Stimulated activated CD4-positive, alpha-beta T cell treated with anti-CD3 and anti-CD28 coated beads, Interleukin-4, amount 100 ng/mL, for 24 hours (primary cell): ENCODE measurements at places on chromosomes 16 and 17.

- DNase-seq: no peak
These were observed 3.0 kb upstream of the KCNG4 start for GRCh38 chr16:84242839-84243238.

GRCh38 chr16:77995843-77996455, 26.4 kb upstream of the CLEC3A start:
- DNase-seq: no peak

DNA sequence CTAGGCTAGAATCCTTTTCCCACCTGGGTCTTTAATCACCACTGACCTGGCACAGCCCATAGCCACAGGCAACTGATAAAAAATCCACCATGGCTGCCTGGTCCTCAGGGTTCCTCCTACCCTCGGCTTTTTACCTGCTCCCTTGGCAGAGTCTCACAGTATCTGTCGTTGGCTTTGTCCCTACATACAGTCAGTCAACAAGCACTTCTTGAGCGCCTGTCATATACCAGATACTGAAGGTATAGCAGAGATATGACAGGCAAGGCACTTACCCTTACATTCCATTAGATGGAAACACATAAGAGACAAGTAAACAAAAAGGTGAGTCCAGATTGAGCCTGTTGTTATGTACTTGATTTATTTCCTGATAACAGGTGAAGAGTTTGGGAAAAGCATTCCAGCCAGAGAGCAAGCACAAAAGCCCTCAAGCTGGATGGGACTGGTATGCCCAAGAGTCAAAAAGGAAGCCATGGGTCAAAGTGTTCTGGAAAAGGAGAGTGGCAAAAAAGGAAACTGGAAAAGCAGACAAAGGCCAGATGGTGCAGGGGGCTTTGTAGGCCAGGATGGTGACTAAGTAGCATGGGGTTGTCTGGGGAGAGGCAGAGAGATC, 247.0 kb downstream of the CHD9NB start:
- no peak for DNase-seq

- no peak for DNase-seq
These were observed 37.7 kb upstream of the TOX3 start for GRCh38 chr16:52584354-52585320.

DNA sequence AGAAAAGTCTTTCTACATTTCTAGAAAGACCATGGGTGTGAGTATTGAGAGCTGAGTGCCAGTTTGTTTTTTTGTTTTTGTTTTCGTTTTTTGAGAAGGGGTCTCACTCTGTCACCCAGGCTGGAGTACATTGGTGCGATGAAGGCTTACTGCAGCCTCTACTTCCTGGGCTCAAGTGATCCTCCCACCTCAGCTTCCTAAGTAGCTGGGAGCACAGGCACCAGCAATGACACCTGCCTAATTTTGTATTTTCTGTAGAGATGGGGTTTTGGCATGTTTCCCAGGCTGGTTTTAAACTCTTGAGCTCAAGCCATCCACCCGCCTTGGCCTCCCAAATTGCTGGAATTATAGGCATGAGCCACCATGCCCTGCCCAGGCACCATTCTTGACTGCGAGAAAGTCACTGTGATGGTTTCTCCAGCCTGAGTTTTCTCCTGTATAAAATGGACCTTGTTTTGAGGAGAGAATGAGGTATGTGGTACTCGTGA, 673.8 kb downstream of the MAF start:
- no peak for DNase-seq

- no peak for DNase-seq
These were observed 5.0 kb upstream of the PRSS54 start for GRCh38 chr16:58299757-58300349.
